ENCODE measurements at places on chromosomes 7 and 10.

DNA sequence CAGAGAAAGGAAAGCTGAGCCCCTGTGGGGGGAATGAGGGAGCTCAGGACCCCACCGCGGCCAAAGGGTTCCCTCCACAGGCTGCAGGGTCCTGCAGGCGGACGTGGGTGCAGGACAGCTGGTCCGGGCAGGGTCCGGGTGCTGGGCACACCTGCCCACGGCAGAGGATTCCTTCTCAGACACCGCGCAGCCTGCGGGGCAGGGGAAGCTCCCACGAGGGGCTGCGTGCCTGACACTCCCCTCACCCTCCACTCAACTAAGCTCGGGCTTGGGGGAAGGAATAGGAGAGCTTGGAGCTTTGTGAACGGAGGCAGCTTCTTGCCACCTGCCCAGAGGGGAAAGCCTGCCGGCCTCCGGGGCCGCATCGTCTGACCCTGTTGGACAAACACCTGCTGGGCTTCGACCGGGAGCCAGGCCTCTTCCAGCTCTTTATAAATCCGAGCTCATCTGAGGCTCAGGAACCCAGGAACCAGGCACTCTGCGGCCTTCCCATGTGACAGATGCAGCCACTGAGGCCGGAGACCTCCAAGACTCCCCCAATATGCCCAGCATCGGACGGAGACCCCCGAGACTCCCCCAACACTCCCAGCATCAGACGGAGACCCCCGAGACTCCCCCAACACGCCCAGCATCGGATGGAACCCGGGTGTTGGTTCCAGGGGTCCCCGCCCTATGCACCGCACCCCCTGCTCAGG, 97.3 kb downstream of the PDGFA start:
- no peak for DNase-seq

GRCh38 chr7:158120316-158120715, 467.3 kb downstream of the PTPRN2 start:
- DNase-seq: no peak

GRCh38 chr7:157587805-157588560, 251.2 kb downstream of the DNAJB6 start:
- DNase-seq: no peak

DNA sequence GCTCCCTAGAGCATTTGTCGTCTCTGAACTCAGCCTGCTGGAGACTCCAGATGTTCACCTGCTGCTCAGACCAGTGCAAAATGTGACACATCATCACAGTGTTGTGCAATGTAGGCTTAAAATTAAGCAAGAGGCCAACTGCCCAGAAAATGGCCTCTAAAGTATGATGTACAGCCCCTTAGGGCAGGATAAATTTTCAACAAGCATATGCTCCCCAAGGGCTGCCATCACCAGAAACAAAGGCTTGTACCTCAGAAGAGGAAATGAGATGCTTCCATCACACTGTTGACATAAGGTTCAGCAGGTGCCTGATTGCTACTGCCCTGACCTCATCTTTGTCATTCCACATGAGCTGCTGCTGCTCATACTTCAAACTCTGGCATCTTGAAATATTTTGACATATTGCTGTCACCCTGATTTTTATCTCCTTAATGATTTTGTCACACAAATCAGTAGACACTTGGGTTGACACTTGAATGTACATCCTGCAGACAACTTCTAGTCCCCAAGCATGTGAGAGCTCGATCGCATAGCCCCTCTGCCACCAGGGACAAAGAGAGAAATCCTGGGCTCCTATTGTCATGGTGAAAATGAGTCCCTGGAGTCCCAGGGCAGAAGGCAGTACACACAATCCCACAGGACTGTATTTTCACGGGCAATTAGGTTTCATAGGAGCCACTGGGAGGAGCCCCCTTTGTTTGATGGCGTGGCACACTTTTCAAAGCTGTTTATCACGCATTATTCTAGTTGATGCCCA, 219.7 kb upstream of the STK17A start:
- no peak for DNase-seq

- no peak for DNase-seq
Observed at GRCh38 chr7:96354881-96355280, 33.0 kb upstream of the SLC25A13 start.

DNA sequence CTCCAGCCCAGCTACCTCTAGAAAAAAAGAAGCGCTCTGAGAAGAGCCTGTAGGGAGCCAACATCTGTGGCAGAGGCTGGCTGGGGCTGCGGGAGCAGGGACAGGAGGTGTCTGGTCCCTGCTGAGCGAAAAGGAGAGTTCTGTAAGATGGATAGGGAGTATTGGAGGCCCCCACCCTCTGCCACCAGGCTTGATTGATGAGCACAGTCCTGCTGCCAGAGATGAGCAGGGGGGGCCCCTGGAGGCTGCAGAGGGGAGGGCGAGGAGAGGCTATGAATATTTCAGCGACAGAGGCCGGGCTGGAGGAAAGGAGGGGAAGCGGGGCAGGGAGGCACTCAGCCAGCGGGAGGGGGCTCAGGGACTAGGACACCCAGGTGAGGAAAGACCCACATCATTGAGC, 44.5 kb upstream of the HSPB1 start:
- DNase-seq: peak; percentile 31

DNA sequence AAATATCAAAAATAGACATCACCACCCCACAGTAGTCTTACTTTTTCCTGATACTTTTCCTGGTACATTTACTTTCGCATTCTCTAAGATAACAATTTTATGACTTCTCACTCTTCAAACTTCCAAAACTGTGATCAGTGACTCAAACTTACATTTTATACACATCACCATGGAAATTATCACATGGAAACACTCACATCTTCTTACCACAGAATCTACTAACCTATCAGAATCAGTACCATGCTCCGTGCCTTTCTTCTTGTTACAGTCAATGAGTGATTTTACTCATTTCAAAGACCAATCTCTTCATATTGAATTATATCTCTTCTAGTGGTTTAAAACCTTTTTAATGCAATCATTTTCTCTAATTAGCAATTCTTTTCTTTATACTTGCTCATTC, 120.3 kb downstream of the PTEN start:
- no peak for DNase-seq

DNA sequence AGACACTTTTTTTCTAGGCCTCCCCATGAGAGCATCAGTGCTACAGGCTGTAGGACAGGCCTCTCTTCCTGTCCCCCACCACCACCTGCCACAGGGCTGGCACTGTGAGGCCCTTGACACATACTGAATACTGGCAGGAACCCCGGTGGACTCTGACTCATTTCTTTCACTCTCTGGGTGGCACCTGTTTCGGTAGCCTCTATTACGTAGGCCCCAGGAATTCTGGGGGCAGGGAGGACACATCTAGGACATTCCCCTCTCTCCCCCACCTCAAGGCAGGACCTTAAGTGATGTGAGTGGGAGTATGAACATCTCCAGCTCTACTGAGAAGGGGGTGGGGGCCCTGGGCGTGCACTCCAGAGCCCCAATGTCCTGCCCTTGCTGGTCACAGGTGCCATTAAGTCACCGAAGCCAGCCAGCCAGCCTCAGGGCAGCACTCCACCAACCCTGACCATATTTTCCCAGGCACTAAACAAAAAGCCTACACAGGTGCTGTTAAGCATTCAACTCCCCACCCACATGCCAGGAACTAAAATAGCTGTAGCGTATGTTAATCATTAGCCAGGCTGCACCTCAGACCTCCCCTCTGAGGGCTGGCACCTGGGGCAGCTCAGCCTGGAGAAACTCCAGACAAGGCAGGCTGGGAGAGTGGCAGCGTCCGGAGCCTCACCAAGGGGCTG, 8.9 kb downstream of the ANXA11 start:
- no peak for DNase-seq

DNA sequence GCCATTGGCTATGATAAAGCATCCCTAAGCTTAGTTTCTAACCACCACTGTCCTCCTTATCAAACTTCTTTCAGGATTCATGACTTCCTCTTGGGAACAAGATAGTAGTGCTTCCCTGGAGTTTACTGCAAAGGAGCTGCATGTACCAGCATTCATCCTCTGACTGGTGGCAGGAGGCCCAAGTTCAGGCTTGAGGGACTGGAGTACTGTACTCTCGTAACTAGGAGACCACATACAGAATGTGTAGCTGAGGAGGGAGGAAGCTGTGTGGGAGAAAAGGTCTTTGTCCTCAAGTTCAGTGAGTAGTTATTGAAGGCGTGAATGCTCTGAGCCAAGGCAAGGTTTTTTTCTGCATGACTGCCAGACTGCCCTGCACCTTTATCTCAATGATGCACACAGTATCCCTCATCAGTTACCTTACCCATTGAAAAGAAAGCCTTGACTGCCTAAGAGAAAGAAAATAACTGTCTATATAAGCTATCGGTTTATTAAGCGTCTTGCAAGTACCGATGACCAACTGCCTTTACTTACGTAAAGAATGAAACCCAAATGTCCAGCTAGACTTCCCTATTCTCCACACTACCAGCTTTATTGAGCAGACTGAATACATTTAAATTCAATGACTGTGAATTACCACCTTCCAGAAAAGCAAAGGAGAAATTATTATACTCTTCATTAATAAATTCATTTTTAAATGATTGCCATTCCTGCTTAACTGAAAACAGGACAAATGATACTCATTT, 12.8 kb downstream of the SCRN1 start:
- no peak for DNase-seq

DNA sequence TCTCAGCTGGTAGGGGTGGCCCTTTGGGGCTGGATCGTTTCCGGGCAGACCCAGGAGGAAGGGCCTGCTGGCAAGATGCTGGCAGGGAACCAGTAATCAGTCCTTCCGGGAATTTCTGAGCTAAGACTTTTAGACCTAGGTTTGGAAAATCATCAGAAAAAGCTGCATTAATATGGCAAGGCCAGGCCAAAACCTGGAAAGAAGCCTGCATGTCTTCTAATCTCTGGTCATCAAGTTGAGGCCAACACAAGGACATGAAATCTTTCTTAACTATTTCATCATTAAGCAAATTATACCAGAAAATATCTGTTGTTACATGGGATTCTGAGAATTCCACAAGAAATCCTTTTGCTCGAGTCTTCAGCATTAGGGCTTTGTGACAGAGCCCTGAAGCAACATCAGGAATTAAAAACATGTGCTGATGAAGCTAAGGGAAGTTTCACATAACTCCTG, 19.9 kb downstream of the CPA1 start:
- no peak for DNase-seq

- peak; percentile 30 for DNase-seq
Observed at GRCh38 chr7:157005456-157006204, 4.8 kb downstream of the MNX1 start.

- DNase-seq: no peak
Observed at GRCh38 chr7:106865130-106866041, at the start of gene PIK3CG. Gene PIK3CG, plus strand, starts transcription at chr7:106865282. Its CDS starts 2,280 bp downstream, at chr7:106867562.

- no peak for DNase-seq
Observed at GRCh38 chr7:91137788-91138368, 126.4 kb upstream of the FZD1 start.

GRCh38 chr7:234051-234707, 41.8 kb downstream of the FAM20C start:
- DNase-seq: no peak

DNA sequence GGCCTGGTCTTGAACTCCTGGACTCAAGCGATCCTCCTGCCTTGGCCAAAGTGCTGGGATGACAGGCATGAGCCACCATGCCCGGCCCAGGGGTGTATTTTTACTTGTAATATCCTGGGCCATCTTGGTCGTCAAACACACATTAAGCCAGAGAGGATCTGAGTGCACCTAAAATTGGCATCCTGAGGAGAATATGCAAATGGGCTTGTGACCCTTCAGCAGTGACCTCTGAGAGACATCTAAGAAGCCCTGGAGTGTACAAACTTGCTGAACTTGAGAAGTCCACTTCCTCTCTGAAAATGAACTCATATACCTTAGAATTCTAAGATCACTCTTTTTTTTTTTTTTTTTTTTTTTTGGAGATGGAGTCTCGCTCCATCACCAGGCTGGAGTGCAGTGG, 372.0 kb upstream of the C7orf33 start:
- no peak for DNase-seq

DNA sequence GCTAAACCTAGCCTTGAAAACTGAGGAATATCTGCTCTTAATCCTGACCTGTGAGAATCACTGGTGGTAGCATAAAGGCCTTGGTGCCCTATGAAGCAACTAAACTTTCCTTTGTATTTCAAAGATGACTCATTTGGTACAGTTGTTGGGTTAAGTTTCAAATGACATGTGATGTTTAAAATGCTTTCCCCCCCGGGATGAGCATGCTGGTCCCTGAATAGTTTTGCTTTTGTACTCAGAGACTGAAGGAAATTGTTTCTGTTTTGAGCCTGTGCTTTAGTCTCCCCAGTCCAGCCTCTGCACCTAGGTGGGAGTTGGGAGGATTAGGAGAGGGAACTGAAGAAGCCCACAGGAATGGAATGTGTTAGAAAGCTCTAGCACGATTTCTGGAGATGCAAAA, 258.9 kb upstream of the NPY start:
- DNase-seq: no peak

DNA sequence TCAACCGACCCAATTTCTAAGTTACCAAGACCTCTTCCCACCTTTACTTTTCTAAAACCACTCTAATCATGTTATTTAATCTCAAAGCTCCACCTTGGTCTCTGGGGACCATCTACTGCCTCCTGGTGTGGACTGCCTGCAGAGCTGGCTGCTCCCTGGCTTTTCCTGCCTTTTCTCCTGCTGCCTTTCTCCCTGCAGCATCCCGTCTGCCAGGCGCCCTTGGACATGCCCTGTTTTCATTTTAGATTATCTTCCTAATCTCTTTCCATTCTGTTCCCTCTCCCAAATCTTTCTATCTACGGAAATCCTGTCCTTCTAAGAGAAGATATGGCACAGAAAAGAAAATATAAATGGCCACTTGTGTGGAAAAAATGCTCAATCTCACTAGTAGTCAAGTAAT, 23.1 kb downstream of the TCAF1 start:
- no peak for DNase-seq

DNA sequence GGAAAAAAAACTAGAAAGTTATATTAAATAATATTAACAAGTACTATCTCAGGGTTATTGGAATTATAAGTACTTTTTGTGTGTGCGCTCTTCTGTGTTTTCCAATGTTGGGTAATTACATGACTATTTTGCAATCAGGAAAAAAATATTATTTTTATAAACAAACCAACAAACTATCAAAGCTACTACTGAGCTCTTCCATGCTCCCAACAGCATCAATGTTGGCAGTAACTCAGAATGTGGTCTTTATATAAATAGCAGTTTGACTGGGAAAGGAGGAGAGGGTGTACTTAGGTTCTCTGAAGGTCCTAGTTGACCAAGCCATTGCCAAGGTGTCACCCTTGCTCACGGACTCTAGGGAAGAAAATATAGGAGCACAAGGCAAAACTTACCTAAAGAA, 15.0 kb downstream of the MTERF1 start:
- no peak for DNase-seq

- DNase-seq: no peak
Observed at GRCh38 chr7:73832806-73833205, 2.0 kb downstream of the CLDN4 start.

DNA sequence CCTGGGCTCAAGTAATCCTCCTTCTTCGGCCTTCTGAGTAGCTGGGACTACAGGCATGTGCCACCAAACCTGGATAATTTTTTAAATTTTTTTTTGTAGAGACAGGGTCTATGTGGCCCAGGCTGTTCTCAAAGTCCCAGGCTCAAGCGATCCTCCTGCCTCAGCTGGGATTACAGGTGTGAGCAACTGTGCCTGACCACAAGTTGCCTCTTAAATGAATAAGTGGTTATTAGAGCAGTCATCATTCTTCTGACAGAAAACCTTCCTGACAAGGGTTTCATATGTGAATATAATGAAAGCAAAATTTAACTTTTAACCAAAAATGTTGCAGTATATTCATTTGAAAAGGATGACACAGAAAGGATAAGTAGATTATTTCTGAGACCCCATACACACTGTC, 532.5 kb downstream of the GRM8 start:
- no peak for DNase-seq
